NB4 (cell line): ENCODE measurements at places on chromosomes 12 and 14.

DNA sequence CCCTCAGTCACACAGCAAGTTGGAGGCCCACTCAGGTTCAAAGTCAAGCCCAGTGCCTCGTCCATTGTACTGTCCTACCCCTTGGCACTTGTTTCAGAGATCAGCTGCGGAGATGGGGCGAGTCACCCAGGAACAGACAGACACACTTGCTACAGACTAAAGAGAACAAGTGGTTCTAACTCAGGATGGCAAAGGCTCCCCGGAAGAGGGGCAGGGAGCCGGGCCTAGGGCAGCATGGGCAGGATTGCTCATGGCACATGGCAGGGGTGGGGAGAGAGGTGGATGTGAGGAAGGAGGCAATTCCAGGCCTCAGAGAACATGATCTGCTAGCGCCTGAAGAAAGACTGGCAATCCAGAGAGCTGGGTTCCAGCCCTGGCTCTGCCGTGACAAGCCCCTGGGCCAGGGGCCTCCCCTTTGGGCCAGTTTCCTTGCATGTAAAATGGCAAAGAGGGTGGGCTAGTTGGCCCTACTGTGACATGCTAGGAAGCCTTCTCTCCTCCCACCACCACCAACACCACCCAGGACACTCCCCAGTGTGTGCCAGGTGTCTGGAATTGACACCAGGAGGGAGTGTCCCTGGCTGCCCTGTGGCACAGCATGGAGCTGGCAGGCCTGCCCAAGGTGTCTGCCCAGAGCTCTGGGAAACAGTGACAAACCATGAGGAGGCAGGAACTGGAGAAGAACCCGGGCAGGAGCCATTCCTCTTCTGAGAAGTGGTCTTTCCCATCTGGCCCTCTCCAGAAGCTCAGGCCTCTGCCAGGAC, 24.0 kb upstream of the IRF2BPL start:
- DNase-seq = no peak

DNA sequence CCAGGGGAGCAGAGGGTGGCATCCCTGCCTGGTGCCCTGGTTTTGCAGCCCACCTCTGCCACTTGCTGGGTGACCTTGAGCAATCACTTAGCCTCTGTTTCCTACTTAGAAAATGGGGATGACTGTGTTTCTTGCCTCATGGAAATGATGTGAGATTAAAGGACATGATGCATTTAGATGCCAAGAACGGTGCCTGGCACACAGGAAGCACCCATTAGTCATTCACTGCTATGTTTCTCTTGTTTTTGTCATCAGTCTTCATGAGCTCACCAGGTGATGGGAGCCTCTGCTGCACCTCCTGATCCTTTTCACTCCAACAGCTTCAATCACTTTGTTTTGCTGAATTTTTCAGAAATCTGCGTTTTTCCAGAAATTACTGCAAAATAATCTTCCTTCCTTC, 23.6 kb upstream of the ATF1 start:
- no peak for DNase-seq

GRCh38 chr12:80698847-80699542, 8.4 kb upstream of the MYF6 start:
- no peak for DNase-seq

DNA sequence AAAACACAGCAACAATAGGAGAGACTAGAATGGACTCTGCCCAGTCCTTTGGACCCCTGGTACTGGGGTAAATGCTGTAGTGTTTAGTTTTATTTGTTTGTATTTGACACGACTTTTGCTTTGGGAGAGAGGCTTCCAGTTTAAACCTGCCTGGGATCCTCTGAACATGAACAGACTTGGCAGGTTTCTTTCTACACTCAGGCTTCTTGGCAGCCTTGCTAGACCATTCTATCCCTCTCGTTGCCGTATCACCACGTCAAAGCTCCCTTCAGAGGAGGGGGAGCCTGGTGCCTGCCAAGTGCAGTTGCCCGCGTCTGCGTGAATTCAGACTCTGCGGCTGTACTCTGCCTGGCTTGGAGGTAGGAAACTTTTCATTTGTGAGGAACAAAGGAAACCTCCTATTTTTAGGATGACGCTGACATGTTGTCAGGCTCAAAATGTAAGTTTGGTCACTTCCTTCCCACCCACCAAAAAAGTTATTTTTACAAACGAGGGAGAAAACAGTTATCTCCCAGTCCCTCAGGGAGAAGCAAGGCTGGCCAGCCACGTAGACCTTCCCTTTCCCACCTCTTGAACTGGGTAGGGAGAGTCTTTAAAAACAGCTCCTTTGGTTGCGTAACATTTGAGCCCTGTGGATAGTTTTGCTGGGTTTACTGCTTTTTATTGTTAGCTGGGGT, 25.9 kb downstream of the CD9 start:
- DNase-seq = peak; percentile 83

DNA sequence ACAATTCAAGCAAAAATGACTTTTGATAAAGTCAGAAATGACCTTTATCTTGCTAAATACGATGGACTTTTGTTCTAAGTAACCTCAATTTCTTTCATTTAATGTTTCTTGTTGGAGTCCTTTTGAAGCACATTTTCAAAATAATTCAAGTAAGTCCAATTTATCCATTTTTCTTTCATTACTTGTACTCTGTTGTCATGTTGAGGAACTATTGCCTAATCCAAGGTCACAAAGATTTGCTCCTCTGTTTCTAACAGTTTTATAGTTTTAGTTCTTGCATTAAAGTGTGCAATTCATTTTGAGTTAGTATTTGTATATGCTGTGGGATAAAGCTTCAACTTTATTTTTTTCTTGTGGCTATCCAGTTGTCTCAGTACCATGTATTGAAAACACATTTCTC, 66.7 kb downstream of the CCER1 start:
- DNase-seq = no peak

GRCh38 chr14:57199921-57200320, 68.8 kb downstream of the EXOC5 start:
- no peak for DNase-seq

- peak; percentile 14 for DNase-seq
Observed at GRCh38 chr12:70849265-70849960, 71.1 kb downstream of the PTPRR start.

DNA sequence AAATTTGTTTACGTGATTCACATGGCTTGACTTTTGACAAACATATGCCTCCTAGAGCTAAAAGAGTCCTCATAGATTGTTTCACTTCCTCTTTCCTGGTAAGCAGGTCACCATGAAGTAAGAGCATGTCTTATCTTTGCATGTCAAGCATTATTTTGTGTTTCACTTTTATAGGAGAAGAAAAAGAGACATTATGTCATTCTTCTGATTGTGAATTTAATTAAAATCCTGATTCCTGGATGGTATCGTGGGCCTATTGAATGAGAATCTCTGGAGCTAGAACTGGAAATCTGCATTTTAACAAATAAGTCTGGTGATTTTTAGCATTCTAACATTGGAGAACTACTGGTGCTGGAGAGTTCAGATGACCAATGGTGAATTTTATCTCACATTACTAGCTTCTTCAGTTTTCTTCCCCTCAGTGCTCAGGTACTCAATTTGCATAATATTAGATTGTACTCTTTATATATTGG, 218.6 kb upstream of the ATP2B1 start:
- DNase-seq = peak; percentile 85

DNA sequence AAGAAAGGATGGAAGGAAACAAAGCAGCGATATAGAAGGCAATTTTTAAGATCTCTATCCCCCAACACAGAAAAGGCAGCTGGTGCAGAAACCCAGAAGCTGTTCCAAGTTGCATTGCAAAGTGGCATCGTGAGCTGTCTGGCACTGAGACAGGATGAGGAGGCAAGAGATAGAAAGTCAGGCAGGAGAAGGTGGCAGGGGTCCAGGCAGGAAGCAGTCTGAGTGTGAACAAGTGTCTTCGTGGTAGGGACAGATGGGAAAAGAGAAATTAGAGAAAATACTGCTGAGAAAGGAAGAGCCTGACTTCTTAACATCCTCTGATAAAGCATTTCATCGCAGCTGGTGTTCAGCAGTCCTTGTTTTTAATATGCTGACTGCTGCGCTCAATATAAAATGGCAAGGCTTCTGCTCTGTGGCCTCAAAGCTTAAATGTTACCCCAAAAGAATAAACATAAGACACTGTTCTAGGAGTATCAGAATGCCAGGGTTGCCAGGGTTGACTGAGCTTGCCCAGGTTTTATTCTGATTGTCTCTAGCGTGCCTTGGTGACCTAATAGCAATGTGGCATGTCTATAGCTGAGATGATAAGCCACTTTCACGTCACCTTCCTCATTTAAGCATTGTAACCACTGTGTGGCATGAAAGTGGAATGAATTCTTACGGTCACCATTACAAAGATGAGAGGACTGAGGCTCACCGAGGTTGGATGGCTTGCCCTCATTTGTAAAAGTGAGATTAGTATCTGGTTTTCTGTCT, 397.6 kb downstream of the NUAK1 start:
- no peak for DNase-seq

DNA sequence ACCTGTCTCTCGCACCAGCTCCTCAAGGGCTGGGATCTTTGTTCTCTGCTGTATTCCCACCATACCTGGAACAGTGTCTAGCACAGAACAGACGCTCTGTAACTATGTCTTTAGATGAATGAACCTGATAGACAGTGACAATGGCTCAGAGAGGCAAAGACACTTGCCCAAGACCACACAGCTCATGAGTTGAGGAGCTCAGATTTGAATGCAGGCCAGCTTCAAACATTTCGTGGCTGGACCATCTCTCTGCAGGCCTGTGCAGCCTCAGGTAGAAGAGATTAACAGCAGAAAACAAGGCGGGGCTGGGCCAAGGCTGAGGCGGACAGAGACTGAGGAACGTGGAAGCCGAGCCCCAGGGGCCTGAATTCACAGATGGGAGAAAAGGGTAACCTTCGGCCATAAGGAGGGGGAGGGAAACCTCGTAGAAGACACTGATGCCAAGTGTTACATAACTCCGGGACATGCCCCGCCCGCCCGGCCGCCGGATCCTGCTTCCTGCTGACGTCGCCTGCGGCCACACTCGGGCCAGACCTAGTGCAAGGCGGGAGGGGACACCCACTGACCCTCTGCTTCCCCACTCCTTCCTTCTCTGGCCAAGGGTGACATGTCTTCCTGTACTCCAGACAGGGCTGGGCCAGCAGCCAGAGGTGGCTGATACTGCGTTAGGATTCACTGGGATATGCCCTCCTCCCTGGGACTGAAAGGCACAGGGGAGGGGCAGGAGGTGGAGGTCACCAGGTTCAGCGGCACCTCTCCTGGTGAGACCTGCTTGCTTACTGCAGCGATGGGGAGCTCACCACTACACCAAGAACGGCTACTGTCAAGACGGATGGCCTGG, 86.8 kb downstream of the RFLNA start:
- DNase-seq = no peak

DNA sequence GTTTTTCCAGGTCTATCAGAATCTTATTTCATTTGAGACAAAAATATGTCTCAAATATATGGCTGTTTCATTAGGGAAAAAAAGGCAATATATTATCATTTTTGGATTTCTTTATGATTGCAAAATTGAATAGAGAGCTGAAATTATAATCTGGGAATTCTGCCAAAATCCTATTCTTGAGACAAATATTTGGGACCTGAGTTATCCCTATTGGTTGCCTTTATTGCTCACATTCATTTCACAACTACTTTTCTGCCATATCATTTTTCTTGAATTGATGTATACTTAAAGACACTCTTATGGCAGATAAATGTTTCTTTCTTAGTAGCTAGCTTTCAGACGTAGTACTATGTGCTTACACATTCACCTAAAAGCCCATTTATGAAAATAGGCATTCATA, 241.6 kb upstream of the NOVA1 start:
- no peak for DNase-seq

DNA sequence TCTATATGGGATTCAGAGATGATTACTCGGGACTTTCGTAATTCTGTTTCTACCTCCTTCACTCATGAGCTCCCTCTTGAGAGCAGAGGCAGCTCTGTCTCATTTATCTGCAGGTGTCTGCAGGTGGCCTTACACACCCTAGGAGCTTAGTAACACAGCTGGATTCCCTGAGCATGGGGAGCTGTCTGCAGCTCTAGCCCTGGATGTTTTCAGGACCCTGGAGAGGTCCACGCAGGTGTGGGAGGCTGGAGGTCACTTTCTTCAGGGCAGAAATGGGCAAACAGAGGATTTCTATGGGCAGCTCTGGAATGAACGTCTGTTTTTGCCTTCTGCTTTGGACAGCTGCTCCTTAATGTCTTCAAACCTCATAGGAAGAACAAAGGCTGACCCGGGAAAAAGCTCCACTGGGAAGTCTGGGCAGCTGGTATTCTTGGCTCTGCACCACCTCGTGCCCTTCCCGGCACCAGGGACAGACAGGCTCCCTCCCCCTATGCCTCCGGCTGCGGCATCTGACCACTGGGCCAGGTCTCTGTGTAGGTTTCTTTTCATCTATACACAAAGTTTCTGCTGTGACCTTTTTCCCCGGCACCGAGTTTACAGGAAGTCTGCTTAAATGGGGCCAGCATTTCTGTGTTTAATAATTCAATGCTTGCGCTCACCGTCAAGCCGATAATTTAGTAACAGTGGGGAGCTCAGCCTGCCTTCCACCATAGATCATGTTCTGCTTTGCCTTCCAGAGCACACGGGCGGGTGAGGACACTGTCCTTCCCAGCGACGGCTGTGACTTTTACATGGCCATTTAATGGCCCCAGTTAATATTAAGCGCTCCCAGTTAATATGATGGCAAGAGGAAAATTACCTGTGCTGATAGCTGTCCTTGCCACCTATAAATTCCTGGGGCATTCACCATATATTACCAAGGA, 320.2 kb upstream of the SFSWAP start:
- DNase-seq = peak; percentile 46

DNA sequence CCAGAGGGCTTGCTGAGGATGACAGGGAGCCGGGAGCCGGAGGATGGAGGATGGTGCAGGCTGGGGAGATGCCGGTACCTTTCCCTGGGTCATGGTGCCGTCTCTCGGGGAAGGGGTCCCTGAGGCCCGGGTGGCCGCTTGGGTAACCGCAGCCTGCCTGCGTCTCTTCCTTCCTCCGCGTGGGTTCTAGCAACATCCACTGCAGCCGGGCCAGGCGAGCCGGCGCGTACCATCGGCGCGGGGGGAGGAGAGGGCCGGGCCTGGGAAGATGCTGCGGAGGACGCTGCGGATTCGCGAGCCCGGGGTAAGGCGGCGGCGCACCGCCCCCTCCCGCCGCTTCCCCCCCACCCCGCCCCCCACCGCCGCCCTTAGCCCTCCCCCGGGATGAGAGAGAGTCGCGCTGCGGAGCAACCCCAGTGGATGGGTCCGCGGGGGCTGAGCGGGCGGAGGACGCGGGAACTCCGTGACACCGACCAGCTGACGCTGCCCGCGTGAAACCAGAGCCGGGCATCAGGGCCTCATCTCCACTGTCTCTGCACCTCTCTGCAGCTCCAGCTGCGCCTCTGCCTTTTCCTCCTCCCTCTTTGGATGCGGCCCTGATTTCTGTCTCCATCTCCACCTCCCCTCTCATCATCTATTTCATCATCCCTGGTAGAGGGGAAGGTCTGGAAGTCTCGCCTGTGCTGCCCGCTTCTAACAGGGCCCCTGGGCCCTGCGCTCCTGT, at the start of gene FAIM2:
TSS of gene FAIM2 (minus strand) at position 201 of the 724 bp plus-strand sequence. CDS start at position 93, 108 bp downstream.
- DNase-seq = no peak

GRCh38 chr12:76569685-76570604, 10.4 kb upstream of the OSBPL8 start:
- DNase-seq = no peak

DNA sequence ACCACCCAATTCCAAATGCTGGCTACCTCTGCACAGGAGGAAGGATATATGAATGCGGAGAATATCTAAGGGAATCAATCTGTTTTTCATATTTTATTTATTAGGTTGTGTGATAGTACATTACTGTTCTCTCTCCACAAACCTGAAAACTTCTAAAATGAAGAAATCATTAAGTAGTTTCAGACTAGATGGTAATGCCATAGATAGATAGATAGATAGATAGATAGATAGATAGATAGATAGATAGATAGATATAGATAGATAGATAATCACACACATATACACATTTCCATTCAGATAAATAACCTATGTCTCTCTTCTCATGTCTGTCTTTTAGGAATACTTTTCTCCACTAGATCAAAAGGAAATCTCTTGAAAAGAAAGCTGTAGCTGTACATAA, 126.1 kb upstream of the TSPAN8 start:
- DNase-seq = no peak
